Hematopoietic multipotent progenitor cell treated with erythropoietin and hydrocortisone succinate and interleukin-3 and kit ligand, for 8 days (in vitro differentiated cells): ENCODE measurements at places on chromosomes 16 and 17.

- DNase-seq: no peak
Measured at GRCh38 chr16:78962457-78962929, 638.0 kb downstream of the MAF start.

GRCh38 chr17:49618028-49618611, 42.4 kb downstream of the NXPH3 start:
- DNase-seq: no peak

- DNase-seq: no peak
Measured at GRCh38 chr17:29557739-29558116, 9.1 kb downstream of the ABHD15 start.

DNA sequence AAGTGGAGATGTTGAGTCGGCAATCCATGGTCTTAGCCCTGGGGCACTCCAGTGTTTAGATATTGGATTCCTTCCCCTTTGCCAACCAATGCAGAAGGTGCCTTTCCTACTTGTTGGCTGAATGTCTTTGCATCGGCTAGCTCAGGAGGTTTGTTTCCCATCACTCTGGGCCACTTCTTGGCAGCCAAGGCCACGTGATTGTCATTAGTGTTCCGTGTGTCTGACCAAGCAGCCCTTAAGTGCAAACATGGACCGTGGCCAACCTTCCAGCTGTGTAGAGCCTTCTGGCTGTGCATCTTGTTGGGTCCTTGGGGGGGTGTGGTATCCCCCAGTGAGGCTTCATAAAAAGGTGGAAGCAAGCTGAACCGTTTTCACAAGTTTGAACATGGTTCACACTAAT, 66.0 kb downstream of the GNAO1 start:
- DNase-seq: no peak

DNA sequence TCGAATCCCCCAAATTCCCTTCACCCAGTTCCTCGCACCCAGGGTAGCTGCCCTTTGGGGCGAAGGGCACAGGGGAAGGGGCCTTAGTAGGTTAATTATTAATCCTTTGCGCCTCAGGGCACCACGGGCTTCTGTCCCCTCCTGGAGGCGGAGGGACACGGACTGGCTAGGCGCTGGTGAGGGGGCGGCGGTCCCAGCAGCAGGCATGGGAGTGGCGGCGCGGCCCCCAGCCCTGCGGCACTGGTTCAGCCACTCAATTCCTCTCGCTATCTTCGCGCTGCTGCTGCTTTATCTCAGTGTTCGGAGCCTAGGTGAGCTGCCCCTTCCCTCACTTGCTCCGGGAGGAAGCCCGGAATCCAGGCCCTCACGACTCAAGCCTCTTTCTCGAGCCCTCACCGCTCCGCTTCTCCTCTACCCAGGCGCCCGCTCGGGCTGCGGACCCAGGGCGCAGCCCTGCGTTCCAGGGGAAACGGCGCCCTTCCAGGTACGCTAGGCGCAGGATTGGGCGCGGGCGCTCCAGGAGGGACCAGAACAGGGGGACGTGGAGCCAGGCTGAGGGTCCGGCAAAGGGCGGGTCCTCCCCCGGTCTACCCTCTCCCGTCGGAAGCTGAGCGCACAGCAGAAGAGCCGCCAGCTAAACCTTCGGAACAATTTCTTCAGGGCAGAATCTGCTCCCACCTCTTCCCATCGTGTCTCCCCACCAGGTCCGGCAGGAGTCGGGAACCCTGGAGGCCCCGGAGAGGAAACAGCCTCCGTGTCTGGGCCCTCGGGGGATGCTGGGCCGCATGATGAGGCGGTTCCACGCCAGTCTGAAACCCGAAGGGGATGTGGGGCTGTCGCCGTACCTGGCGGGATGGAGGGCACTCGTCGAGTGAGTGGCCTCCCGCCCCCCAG, at the start of gene GLTPD2:
TSS of gene GLTPD2 (plus strand) at position 158 of the 894 bp plus-strand sequence. CDS start at position 206, 48 bp downstream.
- no peak for DNase-seq

DNA sequence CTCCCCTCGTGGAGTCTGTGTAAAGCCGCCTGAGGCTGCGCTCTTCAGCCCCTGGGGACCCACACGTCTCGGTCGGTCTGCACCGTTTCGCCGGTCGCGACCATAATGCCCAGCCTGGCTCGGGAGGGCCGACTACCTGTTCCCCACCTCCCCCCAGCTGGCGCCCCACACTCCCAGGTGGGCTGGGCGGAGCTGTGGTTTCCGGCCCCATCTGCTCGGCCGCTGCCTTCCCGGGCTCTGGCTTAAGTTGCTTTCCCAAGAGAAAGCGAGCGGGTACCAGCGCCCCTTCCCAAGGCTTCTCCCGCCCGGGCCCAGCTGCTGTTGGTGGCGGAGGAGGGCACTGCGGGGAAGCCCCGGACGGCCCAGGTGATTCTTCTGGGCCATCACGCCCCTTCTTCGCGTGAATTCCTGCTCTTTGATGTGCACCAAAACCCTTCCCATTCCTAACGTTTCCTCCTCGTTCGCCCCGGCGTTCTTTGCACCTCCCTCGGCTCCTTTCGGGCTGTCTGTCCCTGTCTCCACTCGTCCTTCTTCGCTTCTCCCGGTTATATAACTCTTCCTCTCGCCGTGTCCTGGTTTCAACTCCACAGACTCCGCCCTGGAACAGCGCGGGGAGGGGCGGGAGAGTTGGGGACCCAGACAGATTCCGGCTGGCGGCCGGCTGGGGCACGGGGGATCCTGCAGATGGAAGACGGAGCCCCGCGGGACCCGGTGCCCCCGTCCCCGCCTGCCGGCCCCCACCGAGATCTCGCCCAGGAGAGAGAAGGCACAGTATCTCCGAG, 2.0 kb downstream of the KDM6B start:
- no peak for DNase-seq

GRCh38 chr16:56630134-56630533, 2.3 kb upstream of the MT1M start:
- DNase-seq: no peak

- DNase-seq: no peak
Measured at GRCh38 chr16:4940719-4941118, 3.8 kb upstream of the PPL start.
